ENCODE measurements at places on chromosomes 1 and 21. TPM values are rescaled to one million over a fixed set of nuclear protein-coding genes. Genes with fewer than 3 reads are reported as not detected.

KMO gene
- total RNA-seq = 11.8 TPM

GBP2 gene
- 4.4 TPM for total RNA-seq

LMO4 gene
- total RNA-seq = 32.2 TPM

IBA57 gene
- 10.6 TPM for total RNA-seq

SLC2A5 gene
- total RNA-seq = not detected

MEAF6 gene
- 75.7 TPM for total RNA-seq

PTPN7 gene
- 0.72 TPM for total RNA-seq

ITLN2 gene
- not detected for total RNA-seq

CD48 gene
- not detected for total RNA-seq

PLCH2 gene
- total RNA-seq = 0.13 TPM

STPG1 gene
- 7.2 TPM for total RNA-seq

TFF3 gene
- total RNA-seq = not detected

CR1 gene
- not detected for total RNA-seq

PCAT6 gene
- total RNA-seq = 1.7 TPM

TRNP1 gene
- 1.4 TPM for total RNA-seq

CDA gene
- not detected for total RNA-seq

NBL1 gene
- 7.9 TPM for total RNA-seq

PLEKHG5 gene
- total RNA-seq = 2.3 TPM

TSPEAR gene
- 12.4 TPM for total RNA-seq

KRTAP22-2 gene
- not detected for total RNA-seq

EFCAB14 gene
- 39.8 TPM for total RNA-seq
